Caudate nucleus (tissue), 63 donors: ENCODE measurements at places on chromosomes 1 and 21.

DNA sequence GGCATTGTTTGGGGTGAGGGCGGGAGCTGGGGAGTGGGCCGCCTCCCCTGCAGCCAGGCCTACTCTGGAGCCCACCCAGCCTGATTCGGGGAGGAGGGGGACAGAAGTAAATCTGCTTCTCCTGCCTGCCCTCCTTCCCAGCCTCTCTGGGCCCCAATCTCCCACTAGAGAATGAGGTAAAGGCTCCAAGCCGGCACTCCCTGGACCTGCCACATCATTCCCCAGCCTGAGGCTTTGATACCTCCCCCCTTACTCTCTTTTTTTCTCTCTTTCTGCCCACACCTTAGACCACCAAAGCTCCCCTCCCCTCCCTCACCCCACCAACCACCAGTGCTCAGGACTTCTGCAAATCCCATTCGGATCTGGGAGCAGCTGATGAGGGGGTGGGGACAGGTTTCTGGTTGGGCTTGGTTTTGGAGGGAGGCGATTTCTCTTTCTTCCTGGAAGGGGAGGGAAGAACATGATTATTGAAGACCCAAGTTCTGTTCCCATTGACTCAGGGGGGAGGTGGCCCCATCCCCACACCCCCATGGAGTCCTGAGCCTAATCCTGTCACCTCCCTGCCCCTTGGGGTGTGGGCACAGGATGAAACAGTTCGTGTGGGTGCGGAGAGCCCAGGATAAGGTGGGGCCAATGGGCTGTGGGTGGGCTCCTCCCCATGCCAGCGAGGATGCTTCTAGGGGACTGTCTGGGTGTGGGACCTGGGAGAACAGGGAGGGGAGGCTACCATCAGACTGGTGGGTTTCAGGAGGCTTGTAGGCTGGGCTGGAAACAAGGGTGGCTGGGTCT, 1.3 kb downstream of the MAP7D1 start:
- peak; percentile 56 for DNase-seq

GRCh38 chr1:40679165-40679953, 12.1 kb upstream of the NFYC start:
- DNase-seq, result no peak

- peak; percentile 57 for DNase-seq
Observed at GRCh38 chr1:30877205-30877912, 31.2 kb downstream of the SDC3 start.

- no peak for DNase-seq
Observed at GRCh38 chr21:25580912-25581260, 26.4 kb downstream of the MRPL39 start.

DNA sequence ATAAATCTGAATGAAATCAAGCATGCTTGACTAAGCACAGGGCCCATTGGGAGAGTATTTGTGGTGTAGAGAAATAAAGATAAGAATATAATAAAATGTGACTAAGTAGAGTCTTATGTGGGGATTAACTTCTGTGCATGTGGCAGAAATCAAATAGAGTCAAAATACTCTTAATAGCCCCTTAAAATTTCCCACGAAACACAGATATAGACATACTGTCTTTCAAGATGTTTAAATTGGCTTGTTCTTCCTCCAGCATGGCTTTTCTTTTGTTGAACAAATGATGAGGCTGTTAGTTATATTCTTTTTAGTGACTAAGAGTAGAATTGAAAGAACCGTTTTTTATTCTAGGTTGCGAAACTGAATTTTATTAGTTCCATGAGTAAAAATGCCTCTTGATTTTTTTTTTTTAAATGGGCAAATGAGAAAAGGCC, 112.3 kb downstream of the RPS6KC1 start:
- no peak for DNase-seq

DNA sequence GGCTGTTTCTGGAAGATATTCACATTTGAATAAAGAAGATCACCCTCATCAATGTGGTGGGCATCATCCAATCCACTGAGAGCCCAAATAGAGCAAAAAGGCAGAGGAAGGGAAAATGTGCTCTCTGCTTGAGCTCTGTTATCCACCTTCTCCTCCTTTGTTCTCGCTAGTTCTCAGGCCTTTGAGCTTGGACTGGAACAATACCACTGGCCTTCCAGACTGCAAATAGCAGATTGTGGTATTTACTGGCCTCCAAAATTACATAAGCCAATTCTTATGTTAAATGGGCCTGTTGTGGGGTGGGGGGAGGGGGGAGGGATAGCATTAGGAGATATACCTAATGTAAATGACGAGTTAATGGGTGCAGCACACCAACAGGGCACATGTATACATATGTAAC, 219.3 kb downstream of the C1orf94 start:
- DNase-seq, result no peak
